ENCODE measurements at places on chromosomes 3 and 15. TPM values are rescaled to one million over a fixed set of nuclear protein-coding genes. Genes with fewer than 3 reads are reported as not detected.

DNA sequence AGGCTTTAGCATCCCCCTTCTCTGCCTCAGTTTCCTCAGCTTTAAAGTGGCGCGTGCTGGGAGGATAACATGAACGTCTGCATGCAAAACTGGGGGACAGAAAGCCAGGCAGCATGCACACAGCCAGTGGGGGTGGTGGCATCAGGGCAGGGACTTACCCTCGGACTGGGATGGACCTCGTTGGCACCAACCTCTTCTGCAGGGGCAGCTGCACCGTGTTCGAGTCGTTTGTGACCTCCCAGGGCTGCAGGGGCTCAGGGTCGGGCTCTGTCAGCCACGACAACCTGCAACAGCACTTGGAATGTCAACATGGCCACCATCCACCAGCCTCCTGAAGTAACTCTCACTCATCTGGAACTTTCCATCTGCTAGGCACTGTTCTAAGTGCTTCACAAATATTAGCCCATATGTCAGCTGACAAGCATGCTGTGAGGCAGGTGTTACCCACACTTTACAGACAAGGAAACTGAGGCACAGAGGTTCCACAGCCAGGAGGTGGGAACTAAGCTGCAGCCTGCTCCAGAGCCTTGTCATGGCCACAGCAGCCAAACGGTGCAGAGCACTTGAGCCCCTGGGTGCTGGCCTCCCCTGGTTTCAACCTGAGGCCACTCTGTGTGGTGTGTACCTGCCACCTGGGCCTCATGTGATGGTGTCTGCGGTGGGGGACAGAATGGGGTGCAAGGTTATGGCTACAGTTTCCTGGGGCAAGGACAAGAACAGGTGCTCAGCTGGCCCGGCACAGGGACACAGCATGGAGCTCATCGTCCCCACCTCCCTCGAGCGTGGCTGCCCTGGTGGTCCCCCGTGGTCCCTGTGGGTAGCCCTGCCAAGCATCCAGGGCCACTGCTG is 6.7 kb downstream of the C3orf22 start:
- no peak for DNase-seq

DNA sequence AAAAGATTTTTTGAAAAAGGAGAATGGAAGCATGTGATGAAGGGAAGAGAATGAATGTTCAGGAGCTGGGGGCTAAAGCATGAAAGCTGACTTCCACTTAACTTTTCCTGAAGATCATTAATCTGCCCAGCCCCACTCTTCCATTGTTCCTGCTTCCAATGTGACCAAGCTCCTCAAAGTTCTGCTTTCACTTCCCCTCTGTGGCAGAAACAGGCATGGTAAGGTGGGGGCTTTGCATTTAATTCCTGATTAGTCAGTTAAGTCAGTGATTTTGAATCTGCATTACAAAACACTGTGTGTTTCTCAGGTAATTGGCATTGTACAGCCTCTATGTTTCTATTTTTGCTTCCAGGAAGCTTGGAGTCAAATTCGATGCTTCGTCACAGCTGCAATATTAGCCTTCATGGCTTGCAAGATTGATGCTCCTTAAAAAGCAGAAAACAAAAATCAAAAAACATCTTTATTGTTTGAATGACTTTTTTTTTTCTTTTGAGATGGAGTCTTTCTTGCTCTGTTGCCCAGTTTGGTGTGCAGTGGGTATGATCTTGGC is 7.3 kb upstream of the TM6SF1 start:
- no peak for DNase-seq

DNA sequence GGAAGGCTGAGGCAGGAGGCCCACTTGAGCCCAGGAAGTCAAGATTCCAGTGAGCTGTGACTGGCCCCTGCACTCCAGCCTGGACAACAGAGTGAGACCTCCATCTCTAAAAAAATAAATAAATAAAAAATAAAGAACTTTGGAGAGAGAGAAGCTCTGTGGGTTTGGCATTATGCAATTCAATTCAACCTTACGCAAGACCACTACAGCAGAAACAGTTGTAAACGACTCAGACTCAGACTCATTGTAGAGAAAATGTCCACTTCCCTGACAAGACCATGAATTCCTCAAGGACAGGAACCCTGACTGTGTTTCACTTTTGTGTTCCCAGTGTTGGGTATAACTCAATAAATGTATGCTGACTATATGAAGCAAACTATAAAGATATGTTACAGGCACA is 90.3 kb upstream of the C3orf80 start:
- no peak for DNase-seq

DNA sequence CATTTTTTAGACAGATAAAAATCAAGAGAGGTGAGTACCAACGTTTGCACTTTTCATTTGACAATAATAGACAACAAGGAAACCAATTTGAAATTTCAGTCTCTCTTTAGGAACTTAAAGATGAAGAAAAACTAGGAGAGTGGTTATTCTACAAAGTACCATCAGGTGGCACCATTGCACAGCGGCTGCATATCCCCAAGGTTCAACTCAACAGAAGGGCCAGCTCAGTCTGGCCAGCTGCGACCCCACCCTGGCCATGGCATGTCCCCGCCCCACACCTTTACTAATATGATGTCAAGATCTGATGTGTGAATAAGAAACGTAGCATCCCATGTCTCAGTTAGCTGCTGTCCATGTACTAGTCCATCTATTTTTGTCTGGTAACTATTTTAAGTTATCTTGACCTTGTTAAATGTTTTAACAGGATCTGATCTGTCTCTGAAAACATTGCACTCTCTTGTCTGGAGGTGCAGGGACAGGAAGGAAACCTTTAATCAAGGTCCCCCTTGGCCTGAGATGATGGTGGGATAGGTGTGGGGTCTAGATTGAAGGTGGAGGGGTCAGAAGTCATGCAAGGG is 35.5 kb upstream of the CGNL1 start:
- no peak for DNase-seq

NUTM1 gene
- polyA plus RNA-seq: not detected

CLDN16 gene
- polyA plus RNA-seq: not detected

DNA sequence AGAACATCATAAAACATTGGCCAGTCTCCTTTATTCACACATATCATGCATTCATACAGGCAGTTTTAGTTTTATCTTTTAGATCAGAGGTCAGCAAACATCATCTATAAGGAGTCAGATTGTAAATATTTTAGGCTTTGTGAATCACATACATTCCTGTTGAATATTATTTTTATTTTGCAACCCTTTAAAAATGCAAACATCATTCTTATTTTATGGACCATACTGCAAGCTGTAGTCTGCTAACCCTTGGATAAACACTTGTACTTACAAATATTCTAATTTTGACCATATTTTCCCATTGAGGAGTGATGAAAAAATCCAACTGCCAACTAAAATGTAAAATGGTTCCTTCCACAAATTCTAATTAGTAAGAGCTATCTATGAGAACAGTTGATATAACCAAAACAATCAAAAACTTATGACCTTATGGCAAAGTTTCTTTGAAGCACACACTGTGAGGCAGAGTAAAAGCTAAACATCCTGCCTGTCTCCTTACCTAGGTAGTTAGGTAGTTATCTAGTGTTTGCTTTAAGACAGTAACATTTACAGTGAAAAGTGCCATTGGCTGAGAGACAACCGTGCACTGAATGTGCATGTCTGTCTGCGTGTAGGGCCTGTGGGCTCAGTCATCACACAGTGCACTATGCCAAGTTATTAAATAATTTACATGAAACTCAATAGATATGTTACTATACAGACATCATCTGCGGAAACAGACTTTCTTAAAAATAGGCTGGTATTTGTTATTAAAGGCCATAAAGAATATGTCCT is 57.7 kb downstream of the PIK3R4 start:
- no peak for DNase-seq

DNA sequence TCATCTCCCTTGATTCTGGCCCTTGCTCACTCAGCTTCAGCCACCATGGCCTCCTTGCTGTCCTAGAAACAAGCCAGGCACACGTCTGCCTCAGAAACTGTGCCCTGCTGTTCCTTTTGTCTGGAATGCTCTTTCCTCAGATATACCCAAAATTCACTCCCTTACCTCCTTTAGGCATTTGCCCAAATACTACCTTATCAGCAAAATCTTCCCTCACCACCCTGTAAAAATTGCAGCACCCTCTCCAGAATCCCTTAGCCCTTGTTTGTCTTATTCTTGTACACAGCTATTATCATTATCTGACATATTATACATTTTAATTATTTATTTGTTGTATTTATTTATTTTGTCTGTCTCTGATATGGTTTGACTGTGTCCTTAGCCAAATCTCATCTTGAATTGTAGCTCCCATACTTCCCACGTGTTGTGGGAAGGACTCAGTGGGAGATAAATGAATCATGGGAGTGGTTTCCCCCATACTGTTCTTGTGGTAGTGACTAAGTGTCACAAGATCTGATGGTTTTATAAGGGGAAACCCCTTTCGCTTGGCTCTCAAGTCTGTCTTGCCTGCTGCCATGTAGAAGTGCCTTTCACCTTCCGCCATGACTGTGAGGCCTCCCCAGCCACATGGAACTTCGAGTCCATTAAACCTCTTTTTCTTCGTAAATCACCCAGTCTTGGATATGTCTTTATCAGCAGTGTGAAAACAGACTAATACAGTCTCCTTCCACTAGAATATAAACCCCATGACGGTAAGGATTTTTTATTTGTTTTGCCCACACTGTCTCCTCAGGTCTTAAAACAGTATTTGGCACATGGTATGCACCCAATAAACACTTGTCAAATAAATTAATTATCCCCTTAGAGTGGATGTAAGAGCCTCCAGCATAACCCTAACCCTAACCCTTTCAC is 60.0 kb upstream of the STT3B start:
- DNase-seq: no peak

C2CD4A gene
- polyA plus RNA-seq: 0.04 TPM

DNA sequence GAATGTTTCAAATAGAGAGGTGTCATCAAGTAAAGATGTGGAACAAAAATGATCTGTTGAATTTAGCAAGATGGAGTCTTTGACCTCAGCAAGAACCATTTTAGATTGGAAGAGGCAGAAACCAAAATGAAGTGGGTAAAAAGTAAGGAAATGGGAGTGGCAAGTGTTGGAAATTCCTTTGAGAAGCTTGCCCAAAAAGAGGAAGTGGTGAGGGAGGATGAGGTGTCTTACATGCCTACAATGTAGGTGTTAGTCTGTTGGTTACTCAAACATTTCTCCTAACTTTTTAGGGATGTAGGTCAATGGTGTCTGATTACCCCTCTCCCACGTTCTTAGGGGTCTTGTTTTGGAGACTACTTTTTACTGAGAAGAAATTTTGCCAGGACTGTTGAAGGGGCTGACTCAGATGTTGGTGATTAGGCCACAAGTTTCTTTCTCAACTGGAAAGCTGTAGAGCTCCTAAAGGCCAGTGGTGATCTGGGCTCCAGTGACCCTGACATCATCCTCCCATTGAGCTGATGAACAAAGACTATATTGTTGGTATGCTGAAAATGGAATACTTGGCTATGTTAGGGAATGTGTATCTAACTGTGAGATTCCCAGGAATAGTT is 5.1 kb downstream of the PPP2R3A start:
- DNase-seq: no peak

DNA sequence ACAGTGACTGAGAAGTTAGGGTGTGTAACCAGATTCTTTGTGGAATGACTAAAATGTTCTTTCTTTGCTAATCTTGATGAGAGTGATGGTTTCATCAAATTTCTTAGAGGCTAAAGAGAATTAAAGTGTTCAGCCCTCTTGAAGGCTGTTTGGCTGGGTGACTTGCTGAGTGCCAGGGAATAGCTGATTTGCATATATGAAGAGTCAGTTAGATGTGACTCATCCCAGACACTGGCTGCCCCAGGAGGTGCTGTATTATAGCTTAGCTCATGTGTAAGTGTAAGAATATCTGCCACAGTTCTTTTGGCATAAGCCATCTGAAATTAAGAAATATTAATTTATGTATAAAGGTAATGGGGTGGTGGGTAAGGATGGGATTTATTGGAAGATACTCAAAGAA is 535.1 kb downstream of the NLGN1 start:
- no peak for DNase-seq

DNA sequence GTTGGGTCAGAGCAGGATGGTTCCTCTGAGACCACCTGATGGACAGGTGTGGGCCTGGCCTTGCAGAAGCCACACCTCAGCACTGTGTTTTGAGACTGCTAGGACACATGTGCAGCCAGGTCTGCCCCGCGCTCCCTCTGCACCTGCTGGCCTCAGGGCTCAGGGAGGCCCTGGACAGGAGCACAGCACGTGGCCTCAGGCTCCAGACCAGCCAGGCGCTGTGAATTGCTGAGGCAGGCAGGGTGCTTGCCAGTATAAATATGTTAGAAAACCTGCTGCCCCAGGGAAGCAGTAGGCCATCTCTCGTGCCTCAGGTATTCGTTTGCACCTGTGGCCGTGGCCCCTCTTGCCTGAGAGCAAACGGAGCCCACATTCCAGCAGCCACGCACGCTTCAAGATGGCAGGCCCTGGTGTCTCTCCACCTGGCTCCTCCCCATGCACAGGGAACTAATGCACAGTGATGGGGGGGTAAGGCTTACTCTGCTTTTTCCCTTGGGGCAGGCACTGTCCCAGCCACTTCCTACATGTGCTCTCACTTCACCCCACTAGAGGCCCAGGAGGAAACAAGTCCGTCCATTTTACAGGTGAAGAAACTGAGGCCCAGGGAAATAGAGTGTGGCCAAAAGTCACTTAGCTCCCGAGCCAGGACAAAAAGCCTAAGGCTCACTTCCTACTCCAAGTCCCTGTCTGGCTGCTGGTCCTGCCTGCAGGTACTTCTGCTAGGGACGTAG is 20.4 kb downstream of the SEC61A1 start:
- no peak for DNase-seq

DNA sequence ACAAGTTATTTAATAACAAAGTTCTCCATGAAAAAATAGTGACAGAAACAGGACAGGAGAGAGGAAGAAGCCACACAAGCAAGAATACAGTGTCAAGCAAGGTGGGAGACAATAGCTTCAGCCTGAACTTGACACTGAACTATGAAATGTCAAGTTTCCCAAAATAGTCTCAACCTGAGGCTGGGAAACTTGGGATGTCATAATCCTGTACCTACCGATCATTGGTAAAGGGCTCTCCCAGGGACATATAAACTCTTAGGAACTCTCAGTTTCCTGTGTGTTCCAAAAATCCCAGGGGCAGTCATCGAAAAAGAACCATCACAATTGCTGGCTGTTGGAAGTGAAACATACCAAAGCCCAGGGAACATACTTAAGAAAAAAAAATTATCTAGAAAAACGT is 211.6 kb downstream of the P3H2 start:
- DNase-seq: no peak

GOLGA8S gene
- 0.30 TPM for polyA plus RNA-seq

APBA2 gene
- polyA plus RNA-seq: 0.30 TPM

All from heart left ventricle (tissue), 16 donors.